Ovary (tissue), 10 donors: ENCODE measurements at places on chromosomes 3 and 15.

- no peak for DNase-seq
These were observed 21.4 kb upstream of the FSIP1 start for GRCh38 chr15:39804026-39804425.

GRCh38 chr3:13193320-13194284 lies 120.4 kb upstream of the IQSEC1 start:
- no peak for DNase-seq

DNA sequence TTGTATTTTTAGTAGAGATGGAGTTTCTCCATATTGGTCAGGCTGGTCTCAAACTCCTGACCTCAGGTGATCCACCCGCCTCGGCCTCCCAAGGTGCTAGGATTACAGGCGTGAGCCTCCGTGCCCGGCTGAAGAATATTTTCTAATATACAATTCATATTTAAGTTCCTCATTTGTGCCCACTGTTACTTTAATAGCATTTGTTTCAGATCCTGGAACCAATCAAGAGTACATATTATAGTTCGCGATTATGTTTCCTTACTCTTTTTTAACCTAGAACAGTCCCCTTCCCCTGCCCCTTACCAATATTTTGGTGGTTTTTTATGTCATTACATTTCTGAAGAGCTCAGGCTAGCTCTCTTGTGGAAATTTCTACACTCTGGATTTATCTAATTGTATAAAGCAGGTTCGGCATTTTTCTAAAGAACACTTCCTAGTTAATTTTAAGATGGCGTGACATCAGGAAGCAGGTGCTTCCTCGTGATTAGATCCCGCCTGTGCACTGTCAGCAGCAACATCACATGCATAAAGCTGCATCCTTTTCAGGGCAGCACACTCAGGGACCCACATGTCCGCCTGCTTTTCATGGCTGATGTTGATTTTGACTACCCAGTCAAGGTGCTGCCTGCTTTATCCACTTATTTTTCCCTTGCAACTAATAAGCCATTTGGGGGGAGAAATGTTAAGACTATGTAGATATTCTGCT lies 88.7 kb upstream of the EPHB3 start:
- no peak for DNase-seq

DNA sequence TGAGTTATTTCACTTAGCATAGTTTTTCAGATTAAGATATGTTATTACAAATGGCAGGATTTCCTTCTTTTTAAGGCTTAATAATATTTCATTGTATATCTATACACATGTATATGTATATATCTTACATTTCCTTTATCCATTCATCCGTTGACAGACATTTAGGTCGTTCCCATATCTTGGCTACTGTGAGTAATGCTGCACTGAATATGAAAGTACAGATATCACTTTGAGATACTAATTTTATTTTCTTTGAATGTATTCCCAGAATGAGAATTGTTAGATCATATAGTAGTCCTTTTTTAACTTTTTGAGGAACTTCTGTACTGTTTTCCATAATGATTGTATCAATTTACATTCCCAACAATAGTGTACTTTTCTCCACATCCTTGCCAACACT lies 270.4 kb downstream of the NAALADL2 start:
- DNase-seq = no peak

- DNase-seq = no peak
These were observed 73.8 kb upstream of the HRH1 start for GRCh38 chr3:11080492-11080891.

DNA sequence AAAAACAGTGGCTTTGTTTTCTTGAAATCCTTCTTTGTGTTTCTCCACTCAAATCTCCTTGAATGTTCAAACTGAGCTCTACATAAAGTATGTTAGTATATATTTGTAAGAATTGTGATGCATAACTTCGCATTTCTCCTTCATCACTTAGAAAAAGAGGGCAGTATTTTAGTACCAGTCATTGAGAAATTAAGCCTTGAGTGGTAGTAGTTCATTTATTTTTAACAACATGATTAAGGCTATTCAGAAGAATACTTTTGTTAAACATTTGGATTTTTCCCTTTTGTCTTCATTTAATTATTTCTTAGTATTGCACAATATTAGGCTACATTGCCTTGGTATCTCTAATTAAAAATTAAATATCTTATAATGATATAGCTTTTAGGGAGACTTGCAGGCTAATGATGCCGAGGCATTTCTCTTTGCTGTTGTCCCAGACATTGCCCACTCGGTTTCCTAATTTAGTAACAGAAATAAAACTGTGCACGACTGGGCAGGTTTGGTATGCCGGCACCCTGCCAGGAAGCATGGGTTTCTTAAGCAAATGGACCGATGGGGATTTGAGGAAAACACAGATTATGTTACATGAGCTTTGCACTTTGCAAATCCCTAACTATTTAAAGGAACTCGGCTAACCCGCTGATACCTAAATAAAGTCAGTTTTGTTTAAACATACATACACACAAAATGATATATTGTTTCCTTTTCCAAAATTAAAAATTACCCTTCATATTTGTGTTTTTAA lies 54.7 kb downstream of the LRRC28 start:
- DNase-seq = peak; percentile 54

- no peak for DNase-seq
These were observed 91.0 kb upstream of the CBLB start for GRCh38 chr3:105959851-105960250.

- DNase-seq = no peak
These were observed 44.6 kb downstream of the ANKRD28 start for GRCh38 chr3:15753056-15753710.

GRCh38 chr3:124362455-124362854 lies 367.8 kb upstream of the UMPS start:
- no peak for DNase-seq

- DNase-seq = no peak
These were observed 73.5 kb upstream of the ALDH1A3 start for GRCh38 chr15:100806157-100806556.

- DNase-seq = no peak
These were observed 910.0 kb upstream of the ROBO1 start for GRCh38 chr3:80677796-80678195.

GRCh38 chr15:33955945-33956344 lies 12.4 kb upstream of the CHRM5 start:
- no peak for DNase-seq

DNA sequence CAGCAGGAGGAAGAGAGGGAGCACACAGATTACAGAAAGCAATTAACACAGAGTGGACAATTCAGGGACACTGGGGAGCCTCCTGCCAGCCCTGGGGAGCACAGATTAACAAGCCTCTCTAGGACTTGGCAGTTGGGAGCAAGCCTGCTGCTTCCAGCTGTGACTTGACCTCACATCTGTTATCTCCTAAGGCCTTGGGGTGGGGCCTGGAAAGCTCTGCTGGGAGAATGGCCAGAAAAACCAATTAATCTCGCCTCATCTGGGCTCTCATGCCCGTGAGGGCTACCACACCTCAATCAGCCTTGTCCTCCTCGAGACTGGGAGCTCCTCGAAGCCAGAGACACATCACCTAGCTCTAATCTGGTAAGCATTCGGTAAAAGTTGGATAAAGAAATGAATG lies 39.1 kb downstream of the SEMA5B start:
- no peak for DNase-seq

DNA sequence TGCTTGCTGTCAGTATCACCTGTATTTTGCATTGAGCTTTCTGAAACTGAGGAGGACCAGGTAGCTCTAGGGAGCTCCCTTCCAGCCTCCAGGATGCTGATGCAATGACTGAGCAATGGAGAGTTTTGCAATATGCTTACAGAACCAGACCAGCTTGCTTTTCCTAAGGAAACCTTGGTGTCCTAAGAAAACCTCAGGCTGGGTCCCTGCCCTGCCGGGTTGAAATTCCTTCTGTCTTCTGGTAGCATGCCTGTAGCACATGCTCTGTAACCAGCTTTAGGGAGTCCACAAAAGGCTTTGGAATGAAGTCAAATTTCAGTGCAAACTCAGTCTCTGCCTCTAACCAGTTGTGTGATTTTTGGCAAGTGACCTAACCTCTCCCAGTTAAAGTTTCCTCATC lies 65.8 kb upstream of the GSK3B start:
- no peak for DNase-seq

DNA sequence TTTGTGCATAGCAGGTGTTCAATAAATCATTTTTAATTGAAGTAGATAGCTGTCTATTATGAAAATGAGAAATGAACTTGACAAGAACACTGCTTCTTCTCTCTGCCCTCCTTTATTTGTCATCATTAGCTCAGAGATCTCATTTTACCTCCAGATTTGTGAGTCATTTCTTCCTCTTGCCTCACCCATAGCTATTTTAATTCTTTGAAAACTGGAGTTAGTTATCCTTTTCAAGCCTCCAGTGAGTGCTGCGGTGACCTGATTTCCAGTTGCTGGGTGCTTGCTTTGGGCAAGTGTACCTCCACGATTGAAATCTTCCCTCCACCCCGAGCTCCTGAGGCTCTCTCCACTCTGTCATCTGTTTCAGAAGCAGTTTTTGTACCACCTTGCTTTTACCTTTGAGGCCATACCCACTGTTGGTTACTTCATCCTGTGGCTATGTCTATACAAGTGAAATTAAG lies 114.6 kb downstream of the NFKBIZ start:
- no peak for DNase-seq

DNA sequence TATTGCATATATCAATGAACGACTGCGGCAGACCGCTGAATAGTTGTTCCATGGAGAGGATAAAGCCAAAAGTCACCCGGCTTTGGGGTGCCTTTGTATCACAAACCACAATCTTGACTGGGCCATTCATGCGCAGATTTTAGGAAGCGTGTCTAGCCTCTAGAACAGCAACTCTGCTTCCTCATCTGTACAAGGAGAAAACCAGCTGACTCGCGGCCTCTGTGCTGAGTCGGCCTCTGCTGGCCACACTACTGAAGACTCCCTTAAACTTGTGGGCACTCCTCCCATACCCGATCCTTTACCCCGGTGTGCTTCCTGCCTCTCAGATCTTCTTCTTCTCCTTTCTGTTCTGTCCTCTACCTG lies 872 bp downstream of the DLEC1 start:
- DNase-seq = no peak

DNA sequence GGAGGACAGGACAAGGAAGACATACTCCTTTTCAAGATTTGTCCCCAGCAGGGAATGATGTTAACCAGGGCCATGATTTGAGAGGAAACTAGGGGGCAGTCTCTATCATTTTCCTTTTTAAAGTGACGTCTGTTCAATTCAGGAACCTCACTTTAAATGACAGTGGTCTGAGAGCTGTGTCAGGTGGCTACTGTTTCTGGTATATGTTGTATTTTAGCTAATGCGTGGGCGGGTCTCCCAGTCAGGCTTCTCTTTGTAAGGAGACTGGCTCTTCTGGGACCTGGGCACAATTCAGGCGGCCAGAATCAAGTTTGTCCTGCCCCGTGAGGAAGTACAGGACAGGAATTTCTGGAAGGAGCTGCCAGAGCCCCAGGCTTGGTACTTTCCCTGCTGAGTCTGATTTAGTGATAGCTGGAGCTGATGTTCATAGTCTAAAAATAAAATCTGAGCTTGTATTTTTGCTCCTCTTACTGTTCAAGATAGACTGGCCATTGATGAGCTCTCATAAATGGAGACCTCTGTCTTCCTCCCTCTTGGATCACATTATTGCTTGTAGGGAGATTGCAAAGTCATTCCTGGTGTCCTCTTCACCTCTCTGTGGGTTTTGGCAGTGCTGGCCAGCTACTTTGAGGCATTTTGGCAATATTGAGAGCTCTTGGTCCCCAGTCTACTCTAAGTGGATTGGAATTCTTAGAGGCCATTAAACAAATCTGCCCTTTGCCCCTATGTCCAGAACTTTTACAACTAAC lies 25.6 kb downstream of the SQOR start:
- no peak for DNase-seq

- no peak for DNase-seq
These were observed 49.8 kb upstream of the SLC4A7 start for GRCh38 chr3:27533718-27534573.

DNA sequence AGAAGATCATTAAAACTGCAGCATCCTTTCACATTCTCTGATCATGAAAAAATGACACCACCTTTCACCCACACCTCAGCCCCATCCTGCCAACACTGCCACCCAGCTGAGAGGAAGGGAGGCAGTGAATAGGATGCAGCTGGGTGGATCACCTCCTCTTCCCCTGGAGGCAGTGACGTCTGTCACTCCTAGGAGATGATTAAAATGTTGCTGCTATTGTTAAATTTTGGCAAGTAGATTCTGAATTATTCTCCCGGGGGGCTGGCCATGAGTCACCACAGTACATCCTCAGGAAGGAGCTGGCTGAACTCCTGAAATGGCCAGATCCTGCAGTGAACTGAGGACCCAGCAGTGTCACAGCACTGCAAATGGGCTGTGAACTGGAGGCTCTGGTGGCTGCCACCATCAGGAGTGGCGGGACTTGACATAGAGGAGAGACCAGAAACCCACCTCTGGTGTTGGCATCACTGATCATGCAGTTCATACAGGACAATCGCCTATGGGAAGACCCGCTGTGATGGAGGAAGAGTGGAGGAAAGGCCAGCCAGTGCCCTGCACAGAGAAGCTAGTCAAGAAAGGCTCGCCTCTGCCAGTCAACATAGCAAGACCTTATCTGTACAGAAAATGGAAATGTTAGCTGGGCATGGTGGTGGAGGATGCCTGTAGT lies 199.1 kb downstream of the FAM43A start:
- DNase-seq = no peak

DNA sequence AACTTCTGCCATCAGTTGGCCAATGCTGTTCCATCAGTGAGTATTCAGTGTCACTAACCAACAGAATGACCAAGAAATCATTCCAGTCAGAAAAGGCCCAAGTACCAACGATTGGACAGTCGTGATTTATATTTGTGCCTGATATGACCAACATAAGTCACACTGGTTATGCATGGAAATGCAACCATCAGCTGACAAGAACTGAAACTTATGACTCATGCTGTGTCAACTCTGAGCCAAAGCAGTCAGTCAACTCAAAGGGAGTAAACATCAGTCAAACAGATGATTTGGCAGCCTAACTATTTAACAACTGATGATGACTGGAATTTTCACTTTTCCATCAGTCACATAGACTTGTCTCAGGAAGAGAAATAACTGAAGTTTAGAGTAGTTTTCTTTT lies 142.4 kb downstream of the ANXA2 start:
- no peak for DNase-seq

DNA sequence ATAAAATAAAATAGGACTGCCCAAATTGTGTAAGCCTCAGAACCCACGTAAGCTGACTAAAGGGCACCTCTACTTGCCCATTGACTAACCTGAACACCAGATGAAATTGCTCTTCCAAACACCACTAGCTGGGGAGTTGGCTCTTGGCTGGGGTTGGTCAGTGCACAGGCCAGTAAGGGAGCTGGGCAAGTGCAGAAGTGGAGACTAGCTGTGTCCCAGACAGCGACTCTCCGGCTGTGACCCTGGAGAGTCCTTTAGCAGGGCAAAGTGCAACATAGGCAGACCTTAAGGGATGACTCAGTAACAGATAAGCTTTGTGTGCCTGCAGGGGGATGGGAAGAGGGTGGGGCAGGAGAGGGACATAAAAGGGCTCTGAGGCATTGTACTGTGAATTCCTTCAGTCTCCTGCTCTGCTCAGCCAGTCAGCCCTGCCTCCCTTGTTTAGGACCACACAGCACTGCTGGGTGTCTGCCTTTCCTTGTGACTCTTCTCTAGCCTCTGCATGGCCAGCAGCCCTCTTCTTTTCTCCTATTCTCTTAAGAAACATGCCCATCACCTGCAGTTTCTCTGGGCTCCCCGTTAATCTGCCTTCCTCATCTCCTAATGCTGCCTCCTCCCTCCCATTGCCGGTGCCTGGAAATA lies 13.2 kb downstream of the NR1I2 start:
- no peak for DNase-seq
